ENCODE measurements at places on chromosomes 11 and 22.

DNA sequence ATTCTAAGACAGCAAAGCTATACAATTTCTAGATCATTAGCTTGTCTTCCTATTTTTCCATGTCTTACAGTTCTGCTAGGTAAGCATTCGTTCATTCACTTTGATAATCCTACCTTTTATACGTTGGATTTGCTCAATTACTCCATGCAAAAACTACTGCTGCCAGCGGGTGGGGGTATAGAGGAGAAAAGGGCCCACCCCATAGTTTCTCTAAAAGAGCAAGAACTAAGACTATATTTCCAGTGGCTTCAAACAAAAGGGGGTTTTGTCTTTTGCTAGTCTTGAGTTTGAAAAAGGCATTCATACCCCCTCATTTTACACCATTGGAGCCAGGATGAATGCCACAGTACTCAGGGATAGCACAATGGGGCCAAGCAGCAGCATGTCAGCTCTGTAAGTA lies 155.7 kb downstream of the WT1 start:
- DNase-seq = no peak

- DNase-seq = no peak
Observed at GRCh38 chr11:110988671-110989070, 256.9 kb upstream of the POU2AF2 start.

- peak; percentile 25 for DNase-seq
Observed at GRCh38 chr22:37634417-37634924, 5.0 kb upstream of the SH3BP1 start.

- DNase-seq = no peak
Observed at GRCh38 chr22:18091916-18092526, 14.2 kb downstream of the PEX26 start.

DNA sequence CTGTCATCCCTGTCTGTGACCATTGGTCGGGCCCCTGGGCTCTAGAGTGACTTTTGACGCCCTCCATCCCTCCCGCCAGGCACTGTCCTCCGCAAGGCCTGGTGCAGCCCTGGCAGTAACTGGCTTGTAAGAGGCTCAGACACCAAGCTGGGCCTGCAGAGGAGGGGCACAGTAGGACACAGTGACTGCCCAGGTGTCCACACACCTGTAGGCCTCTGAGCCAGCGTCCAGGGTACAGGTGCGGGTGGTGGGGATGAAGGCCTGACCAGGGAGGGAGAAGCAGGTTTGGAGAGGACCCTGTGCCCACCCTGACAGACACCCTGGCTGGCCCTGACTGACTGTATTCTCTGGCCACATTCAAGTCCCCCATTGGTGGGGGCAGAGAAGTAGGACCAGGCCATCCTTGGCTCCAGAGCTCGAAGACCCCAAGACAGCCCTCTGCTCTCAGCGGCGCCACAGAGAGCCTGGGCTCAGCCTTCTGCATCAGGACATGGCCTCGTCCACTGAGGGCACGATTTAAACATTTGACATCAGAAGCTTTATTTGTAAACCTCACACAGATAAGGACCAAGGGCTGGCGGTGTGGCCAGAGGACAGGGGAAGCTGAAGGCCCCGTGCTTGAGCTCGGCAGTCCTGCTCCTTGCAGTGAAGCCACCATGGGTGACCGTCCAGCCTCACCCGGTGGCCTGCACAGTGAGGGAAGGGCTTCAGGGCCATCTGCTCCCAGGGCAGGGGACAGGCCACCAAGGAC lies 31.4 kb downstream of the PPIL2 start:
- no peak for DNase-seq

GRCh38 chr22:49205483-49205800 lies 622.2 kb downstream of the BRD1 start:
- DNase-seq = no peak

- DNase-seq = no peak
Observed at GRCh38 chr11:87110443-87111131, 72.9 kb downstream of the TMEM135 start.

DNA sequence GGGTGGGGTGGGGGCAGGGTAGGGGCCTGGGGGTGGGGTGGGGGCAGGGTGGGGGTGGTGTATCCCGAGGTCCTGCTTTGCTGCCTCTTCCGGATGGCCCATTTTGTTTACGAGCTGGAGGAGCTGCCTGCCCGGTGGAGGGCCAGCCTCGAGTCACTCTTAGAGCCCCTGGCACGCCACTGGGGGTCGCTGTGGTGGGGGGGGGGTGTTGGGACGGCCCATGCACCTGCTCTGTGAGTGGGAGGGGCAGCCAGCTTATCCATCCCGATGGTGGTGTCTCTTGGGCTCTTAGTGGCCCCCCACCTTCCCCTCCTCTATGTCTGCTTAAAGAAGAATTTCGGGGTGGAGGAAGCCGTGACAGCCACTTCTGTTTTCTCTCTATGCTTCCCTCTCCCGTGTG lies 24.6 kb downstream of the MRGPRD start:
- DNase-seq = no peak

DNA sequence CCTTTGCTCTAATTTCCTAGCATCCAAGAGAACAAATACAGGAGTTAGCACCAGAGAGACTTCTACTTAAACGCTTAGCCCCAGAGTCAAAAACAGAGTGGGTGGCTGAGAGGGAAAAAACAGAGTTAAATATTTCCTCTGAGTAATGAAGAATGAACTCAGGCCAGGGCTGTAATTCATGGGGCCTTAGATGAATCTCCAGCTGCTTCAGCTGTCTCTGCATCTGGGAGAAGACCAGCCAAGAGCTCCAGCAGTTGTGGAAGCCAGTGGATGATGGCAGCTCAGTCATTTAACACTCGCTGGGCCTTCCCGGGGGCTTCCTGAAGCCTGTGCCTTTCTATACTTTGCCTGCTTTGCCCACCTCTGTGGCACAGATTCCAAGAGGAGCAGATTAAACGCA lies 5.7 kb upstream of the ADAMTS15 start:
- DNase-seq = no peak

DNA sequence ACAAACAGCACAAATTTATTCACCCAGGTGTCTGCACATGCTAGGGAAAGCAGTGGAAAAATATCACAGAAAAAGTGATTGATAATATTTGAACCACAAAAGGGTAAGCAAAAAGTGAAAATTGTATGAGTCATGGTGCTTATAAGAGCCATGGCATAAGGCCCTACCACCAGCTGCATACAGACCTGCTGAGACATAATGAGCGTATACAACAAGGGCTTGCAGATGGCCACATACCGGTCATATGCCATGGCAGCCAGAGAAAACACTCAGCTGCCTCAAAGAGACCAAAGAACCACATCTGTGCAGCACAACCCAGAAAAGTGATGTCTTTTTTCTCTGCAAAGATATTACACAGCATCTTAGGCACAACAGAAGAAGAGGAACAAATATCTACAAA lies 71.4 kb upstream of the OR9G4 start:
- DNase-seq = no peak

GRCh38 chr11:21481255-21481654 lies 711.6 kb upstream of the ANO5 start:
- DNase-seq = no peak
